ENCODE measurements at places on chromosomes 3 and 15. TPM values are rescaled to one million over a fixed set of nuclear protein-coding genes. Genes with fewer than 3 reads are reported as not detected.

LTF gene
- 0.52 TPM for total RNA-seq

- no peak for DNase-seq
Measured at GRCh38 chr3:75176937-75177336, 487.2 kb upstream of the FRG2C start.

PLAAT1 gene
- 4.8 TPM for total RNA-seq

DNA sequence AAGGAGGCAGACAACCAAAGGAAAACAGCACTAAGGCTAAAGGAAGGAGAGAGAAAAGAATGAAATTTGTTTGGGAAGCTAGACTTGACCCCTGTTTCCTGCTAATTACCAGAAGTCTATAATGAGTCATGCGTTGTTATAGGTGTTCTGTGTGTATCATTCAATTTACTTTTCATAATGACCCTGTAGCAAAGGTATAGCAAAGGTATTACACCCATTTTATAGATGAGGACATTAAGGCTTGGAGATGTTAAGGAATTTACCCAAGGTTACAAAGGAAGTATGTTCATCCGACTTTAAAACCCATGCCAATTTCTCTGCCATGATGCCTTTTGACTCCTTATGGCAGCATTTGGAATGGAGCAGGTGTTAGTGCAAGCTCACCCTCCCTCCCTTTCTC is 54.9 kb downstream of the RAP2B start:
- DNase-seq: no peak

All from M059J (cell line).